KG1 (cell line): ENCODE measurements at places on chromosomes 1 and 21.

DNA sequence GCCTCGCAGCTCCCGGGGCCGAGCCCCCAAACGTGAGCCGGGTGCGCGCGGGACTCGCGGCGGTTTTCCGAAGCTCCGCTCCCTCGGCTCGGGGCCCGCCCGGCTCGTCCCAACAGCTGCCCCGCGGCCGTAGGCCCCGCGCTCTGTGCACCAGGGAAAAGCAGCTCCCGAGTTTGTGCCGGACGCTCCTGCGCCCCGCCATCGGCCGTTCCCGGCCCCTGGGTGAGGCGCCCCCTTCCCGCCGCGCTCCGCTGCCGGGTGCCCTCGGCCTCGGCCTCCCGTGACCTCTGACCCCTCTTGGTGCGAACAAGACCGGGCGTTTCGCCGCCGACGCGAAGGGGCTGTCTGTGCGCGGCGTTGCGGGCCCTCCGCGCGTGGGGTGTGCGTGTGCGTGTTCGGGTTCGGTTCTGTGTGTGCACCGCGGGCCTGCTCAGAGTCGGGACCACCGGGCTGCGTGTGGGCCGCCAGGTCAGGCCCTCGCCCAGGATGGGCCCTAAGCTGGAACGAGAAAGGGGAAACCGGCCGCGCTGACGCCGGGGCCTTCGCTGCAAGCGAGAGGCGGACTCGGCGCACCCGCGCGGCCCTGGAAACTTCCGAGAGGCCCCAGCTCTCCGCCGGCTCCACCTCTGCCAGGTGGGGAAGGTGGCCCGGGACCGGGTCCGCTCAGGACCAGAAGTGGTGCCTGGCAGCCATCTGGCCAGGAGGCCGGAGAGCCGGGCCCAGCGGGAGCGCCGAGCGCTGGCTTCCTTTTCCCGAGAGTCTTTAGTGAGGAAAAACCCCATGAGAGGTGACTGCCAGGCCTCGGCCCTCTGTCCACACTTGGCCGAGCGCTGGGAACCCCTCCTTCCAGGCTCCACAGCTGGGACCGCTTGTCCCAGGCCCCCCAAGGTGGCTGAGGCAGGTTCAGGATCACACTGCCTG is 1.9 kb downstream of the PRDM16 start:
- DNase-seq: no peak

DNA sequence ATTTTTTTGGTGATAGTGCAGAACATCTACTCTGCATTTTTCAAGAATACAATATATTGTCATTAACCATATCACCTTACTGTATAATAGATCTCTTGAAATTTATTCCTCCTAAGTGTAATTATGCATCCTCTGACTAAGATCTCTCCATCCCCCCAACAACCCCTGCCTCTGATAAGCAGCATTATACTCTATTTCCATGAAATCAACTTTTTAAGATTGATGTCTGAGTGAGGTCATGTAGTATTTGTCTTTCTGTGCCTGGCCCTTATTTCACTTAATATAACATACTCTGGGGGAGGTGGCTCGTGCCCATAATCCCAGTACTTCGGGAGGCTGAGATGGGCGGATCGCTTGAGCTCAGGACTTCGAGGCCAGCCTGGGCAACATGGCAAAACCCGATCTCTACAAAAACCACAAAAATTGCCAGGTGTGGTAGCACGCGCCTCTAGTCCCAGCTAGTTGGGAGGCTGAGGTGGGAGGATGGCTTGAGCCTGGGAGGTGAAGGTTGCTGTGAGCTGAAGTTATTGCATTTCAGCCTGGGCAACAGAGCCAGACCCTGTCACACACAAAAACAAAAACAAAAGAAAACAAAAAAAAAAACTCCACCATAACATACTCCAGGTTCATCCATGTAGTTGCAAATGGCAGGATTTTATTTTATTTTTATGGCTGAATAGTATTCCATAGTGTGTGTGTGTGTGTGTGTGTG is 5.7 kb downstream of the ACOT11 start:
- no peak for DNase-seq

- DNase-seq: no peak
These were observed 430.4 kb upstream of the CHRM3 start for GRCh38 chr1:238955934-238956333.

- DNase-seq: no peak
These were observed 50.1 kb downstream of the NENF start for GRCh38 chr1:212482637-212483441.

DNA sequence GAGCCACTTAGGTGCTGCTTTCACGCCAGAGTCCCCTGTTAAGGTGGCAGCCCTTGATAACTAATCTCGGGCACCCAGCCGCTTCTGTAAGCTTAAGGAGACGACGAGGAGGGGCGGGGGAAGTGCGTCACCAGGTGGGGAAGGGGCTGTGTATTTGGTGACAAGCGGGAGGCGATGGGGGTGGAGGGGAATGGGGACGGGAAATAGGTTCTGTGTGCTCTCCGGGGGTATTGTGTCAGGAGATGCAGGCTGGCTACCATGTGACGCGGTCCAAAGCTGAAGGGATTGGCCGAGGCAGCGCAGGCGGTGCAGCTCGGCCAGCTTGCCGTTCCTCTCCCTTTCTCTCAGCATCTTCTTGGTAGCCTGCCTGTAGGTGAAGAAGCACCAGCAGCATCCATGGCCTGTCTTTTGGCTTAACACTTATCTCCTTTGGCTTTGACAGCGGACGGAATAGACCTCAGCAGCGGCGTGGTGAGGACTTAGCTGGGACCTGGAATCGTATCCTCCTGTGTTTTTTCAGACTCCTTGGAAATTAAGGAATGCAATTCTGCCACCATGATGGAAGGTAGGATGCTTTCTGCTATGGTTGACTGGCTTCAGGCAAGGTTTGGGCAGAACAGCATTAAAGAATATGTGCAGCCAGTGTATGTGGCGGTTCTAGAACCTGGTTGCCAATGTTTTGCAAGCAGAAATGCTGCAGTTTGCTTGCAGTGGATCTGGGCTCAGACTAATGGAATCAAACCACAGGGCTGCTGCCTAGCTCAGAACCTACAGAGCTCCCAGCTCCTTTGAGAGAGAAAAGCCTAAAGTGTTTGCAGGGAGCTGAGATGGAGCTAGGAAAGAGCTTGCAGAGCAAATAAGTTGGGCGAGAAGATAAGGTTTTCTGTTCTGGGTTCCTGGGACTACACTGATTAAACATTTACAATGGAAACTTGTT is at the start of gene SGIP1:
SGIP1 (plus strand) TSS at position 350 of the 937 bp plus-strand sequence; CDS start at position 556, 206 bp downstream.
- no peak for DNase-seq

DNA sequence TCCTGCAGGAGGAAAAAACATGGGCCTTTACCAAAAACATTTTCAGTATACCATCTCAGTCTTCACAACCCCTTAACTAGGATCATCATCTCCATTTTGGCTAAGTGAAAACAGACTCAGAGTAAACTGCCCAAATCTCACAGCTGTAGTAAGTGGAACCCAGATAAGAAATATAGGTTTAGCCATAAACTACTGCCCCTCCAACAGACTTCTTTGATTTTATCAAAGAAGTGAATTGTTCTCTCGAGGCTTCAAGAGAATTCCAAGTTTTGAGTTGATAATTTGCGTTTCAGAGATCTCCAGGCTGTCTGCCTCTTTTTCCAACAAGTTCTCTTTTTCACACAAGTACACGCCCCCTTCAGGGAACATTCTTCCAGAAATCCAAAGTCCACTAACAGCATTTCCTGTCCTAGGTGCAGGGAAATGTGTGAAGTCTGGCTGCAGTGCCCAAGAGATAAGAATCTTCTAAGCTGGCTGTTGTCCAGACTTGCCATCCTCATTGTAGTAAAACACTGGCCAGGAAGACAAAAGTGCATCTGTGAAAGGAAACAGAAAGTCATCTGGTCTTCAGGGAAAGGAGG is 30.8 kb downstream of the RNF19B start:
- DNase-seq: no peak

GRCh38 chr1:5311147-5311546 is 656.7 kb downstream of the AJAP1 start:
- DNase-seq: no peak

- no peak for DNase-seq
These were observed 440.9 kb downstream of the PRDM2 start for GRCh38 chr1:14140831-14141401.

DNA sequence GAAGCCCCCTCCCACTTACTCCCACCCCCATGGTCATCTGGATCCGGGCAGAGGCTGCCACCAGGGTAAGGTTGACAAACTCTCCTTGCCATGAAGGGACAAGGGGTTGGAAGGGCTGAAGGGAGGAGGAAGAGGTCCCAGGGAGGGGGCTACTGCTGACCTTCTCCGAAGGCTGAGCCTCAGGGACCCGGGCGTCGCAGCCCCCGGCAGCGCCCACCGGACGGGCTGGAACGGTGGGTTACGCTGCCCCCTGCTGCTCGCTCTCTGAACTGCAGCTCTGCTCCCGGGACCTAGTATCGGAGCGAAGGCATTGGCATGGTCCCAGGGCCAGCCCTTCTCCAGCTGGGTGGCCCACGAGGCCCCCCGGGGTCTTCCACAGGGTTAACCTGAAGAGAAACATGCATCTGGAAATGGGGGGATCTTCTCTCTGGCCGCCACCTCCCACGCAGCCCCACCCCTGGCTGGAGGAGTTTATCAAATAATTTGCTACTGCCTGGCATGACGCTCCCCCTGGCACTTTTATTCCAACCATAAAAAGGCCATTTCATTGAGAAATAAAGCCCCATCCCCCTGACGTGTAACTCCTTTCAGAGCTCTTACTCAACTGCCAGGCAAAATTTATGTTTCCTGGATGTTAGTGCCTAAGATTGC is 70.4 kb upstream of the TARDBP start:
- DNase-seq: no peak

- no peak for DNase-seq
These were observed 45.7 kb downstream of the LRRC8D start for GRCh38 chr1:89866568-89866967.

DNA sequence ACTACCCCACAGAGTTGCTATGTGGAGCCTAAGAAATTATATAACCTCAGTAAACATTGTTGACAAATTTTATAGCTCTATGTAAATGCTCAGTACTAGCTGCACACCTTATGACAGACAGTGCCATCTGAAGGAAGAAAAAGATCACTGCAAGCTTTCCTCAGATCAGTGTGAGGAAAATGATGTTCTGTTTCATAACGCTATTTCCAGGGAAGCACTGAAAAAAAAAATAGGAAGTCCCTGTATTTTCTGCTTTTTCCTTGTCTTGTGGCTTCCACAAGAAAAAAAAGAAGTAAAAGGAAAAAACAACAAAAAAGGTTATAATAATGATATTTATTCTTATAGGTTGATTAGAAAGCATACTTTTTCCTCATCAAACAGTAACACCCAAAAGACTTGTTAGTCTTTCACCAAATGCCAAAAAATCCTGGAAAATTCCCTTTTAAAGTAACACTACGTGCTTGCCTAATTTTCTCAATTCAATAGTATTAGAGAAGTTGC is 23.2 kb downstream of the LYST start:
- no peak for DNase-seq

DNA sequence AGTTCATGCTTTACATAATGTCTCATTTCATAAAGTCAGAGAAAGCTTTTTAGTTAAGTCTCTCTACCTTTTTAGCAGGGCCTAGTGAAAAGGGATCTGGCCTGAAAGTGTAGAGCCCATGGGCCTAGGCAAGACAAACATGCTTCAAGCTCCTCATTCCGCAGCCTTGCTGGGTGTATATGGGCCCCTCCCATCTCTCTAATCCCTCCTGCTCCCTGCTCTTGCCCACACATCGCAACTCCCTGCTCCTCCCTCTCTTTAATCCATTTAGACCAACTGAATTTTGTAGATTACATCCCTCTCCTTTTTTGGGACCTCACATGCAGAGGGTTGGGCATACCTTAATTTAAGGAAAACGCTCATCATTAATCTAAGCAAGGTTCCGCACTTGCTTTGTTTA is 42.3 kb upstream of the CCDC190 start:
- no peak for DNase-seq

DNA sequence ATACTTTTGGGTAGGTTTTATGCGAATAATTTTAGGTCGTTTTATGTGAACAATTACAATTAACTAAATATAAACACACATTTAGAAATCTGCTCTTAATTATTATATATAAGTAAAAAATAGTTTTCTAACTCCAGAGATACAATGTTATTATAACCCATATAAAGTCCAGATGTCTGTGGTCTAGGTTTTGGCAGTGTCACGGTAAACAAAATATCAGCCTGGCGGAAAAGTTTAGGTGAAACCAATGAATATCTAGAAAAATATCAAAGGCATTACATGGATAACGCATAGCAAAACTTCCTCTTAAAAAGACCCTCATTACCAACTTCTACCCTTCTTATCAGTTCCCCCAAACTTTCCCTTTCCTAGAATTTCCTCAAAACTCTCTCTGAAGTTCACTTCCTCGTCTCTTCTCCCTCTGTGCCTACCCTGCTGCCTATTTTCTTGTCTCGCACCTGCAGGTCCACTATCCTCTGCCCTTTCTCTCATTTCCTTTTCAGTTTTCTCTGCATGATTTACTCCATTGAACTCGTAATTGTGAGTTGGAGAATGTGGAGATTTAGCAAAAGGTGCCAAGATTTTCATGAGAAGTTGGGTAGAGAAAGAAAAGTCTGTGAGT is 21.8 kb downstream of the VTCN1 start:
- DNase-seq: no peak

- DNase-seq: peak; percentile 94
These were observed 62.7 kb downstream of the SKI start for GRCh38 chr1:2290595-2291510.

DNA sequence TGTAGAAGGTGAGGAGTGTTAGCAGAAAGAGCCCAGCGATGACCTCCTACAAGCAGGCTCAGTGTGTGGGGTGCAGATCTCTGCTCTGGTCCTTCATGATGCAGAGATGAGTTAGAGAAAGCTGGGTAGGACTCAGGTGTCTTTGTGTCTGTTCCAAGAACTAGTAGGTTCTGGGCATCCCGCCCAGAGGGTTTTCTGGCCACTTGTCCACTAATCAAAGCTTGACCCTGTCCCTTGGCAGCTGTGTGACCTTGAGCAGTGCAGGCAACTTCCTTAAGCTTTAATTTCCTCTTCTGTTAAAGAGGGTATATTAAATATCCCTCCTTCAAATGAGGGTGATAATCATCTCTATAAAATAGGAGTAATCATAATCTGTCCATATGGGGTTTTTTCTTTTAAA is 54.7 kb upstream of the WNT4 start:
- no peak for DNase-seq

GRCh38 chr1:162391790-162392563 is 10.4 kb downstream of the C1orf226 start:
- no peak for DNase-seq

DNA sequence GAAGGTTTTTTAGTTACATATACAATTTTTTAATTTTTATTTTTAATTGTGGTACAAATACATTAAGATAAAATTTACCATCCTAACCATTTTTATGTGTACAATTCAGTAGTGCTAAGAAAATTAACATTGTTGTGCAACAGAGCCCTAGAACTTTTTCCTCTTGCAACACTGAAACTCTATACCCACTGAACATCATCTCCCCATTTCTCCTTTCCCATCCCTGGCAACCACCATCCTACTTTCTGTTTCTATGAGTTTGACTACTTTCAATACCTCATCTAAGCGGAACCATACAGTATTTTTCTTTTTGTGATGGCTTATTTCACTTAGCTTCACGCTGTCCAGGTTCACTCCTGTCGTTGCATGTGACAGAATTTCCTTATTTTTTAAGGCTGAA is 54.1 kb downstream of the PALMD start:
- DNase-seq: no peak

GRCh38 chr1:212973426-212973825 is 23.1 kb downstream of the VASH2 start:
- DNase-seq: no peak
